ENCODE measurements at places on chromosomes 3 and 15.

GRCh38 chr3:32973982-32974381 is 22.5 kb downstream of the CCR4 start:
- DNase-seq, result no peak

GRCh38 chr3:102025606-102026270 is 176.4 kb downstream of the NFKBIZ start:
- no peak for DNase-seq

GRCh38 chr3:170240671-170241070 is 18.4 kb downstream of the PRKCI start:
- DNase-seq, result no peak

GRCh38 chr3:43858294-43858701 is 167.6 kb downstream of the ABHD5 start:
- no peak for DNase-seq

DNA sequence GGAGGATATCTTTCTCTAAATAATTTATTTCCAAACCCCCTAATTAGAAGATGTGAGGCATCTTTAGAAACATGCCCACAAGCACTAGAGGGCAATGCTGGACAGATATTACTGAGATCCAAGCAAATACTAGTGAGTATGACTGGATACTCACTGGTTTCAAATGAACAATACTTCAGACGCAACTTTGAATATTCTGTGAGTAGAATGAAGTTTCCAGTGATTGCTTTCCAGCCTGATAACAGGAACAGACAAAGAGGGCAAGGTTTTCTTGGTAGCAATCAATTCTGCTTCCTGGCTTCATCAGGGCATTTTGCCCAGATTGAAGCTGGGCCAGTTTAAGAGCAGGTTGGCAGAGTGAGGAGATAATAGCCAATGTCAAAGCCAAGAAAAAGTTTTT is 442.6 kb upstream of the PDZRN3 start:
- no peak for DNase-seq

- no peak for DNase-seq
Measured at GRCh38 chr3:183583331-183584245, 28.1 kb upstream of the KLHL6 start.

- DNase-seq, result no peak
Measured at GRCh38 chr3:3232251-3232650, 52.8 kb upstream of the CRBN start.

- no peak for DNase-seq
Measured at GRCh38 chr15:98002866-98003265, 42.4 kb downstream of the ARRDC4 start.

DNA sequence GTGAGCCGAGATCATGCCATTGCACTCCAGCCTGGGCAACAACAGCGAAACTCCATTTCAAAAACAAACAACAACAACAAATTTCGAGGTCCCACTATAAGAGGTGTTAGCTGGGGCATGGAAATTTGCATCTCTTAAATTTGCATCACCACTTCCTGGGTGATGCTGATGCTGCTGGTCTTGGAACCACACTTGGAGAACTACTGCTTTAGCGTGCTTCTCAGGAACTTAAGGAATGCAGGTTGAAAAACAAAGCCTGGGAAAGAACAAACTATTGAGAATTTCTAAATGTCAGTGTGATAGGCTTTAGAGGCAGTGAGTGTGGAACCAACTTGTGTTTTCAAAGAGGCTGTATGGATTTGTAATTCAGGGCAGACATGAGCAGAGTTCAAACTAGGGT is 858.4 kb upstream of the ARPP21 start:
- DNase-seq, result no peak

DNA sequence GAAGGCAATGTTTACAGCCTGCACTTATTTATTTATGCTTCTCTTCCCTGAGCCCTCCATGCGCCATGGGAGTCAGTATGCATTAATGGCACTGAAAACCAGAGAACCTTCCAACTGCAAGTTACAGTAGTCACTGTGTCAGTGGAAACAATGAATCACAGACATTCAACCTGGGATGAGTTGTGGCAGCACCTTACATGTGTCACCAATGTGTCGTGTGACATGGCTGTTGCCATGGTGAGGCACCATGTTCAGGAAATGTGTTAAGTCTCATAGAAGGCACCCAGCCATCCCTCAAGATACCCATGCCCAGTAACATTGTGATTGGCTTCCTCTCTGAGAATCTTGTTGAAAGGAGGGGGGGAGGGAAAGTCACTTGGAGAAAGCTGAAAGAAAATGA is 105.0 kb downstream of the FOXP1 start:
- no peak for DNase-seq

DNA sequence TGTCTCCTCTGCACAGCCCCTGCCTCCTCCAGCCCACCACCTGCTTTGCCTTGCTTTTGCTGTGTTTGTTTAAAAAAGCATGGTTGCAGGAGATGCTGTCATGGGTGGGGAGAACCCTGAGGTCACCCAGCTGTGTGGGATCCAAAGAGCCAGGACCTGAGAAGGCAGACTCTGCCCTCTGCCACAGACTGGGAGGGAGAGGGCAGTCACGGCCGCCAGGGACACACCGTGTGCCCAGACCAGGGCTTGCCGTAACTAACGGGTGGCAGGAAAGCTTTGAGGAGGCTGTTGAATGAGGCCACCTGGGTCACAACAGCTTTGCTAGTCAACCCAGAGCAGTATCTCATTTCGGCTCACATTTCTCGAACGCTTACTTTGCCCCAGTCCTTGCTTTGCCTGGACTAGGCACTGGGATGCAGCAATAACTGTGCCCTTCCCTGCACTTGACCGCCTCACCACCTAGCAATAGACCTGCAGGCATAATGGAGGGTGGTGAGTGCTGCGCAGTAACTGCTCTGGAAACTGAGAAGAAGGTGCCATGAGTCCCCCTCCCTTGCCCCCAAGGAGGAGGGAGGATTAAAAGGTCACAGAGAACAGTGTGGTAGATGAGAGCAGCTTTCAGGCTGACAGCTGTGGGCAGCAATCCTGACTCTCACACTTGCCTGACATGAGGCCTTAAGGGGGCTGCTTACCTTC is 55.0 kb upstream of the CTDSPL start:
- DNase-seq, result no peak

GRCh38 chr15:101027920-101028319 is 108.8 kb downstream of the LRRK1 start:
- DNase-seq, result no peak

GRCh38 chr3:188979669-188980310 is 192.0 kb upstream of the TPRG1 start:
- no peak for DNase-seq

DNA sequence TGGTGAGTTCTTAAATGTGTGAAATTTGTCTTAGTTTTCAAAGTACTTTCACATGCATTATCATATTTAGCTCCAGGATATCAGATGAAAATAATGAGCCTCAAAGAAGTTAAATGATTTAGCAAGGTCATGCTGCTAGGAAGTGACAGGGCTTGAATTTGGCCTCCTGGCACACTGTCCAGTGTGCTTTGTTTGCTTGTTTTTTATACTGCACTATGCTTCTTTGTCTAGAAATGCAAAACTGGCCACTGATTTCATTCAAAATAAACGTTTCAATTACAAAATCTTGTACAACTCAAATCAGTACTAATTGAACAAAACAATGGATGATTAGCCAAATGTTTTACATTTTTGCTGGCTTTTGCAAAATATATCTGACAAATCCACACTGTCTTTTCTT is 583.3 kb upstream of the CBLB start:
- DNase-seq, result no peak

DNA sequence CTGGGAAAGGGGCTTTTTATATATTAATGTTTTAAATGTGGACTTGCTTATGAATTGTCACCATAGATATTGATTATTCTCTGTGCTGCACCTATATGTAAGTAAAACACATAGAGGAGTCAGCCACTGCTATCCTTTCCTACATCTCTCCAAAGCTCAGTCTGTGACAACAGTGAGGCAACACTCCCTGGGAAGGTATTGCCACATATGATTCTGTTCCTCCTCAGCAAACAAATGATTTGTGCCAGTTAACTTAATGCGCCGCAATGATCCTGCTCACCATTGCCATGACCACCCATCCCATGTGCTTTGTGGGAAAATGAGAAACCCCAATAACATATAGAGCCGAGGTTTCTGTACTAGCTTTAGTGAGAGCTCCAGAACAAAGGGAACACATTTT is 75.1 kb upstream of the FBN1 start:
- DNase-seq, result no peak

DNA sequence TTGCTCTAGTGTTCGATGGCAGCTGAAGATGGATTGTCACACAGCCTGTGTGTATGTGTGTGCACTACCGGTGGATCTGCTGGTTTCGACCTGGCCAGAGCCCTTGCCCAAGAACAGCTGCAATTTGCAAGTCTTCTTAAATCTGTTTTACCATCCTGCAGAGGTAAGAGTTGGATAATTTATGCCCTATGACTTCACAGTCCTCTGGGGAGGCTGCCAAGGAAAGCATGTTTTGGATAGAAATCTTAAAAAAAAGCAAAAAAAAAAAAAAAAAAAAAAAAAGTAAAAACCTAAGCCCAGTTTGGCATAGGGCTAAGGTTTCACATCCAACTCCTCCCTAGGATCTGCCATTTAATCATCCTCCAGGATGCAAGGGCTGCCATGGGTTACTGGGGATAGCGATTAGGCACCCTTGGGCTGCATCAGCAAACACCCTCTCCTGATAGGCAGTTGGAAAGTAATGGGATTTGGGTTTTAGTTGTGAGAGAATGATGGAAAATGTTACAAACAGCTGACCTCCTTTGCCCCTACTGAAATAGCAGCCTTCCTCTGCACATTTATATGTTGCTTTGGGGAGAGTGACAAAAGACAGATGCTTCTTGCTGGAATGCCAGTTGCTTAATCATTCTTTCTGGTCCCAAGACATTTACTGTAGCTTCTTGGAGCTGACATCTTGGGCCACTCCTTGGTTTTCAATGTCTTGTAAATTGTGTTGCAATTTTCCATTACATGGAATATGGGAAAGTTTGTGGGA is 35.4 kb downstream of the CD200R1L start:
- DNase-seq, result no peak

GRCh38 chr3:137097386-137097785 is 139.6 kb downstream of the IL20RB start:
- DNase-seq, result no peak

- no peak for DNase-seq
Measured at GRCh38 chr3:190911382-190911781, 48.9 kb upstream of the GMNC start.

- no peak for DNase-seq
Measured at GRCh38 chr3:171813278-171813896, 3.1 kb upstream of the PLD1 start.

- no peak for DNase-seq
Measured at GRCh38 chr3:99765042-99765942, 52.4 kb upstream of the CMSS1 start.

DNA sequence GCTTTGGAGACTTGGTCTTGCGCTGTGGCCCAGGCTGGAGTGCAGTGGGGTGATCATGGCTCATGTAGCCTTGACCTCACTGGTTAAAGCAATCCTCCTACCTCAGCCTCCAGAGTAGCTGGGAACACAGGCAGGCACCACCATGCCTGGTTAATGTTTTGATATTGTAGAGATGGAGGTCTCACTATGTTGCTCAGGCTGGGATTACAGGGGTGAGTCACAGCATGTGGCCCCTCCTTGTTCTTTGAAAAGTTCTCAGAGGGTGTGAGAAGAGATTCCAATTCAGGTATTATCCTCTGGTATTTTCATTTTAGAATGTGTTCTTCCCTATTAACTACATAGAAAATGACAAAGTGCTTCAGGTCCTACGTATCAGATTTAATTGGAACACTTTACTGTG is 51.9 kb upstream of the RPL32 start:
- DNase-seq, result no peak

GRCh38 chr3:158368271-158368670 is 202.7 kb upstream of the MLF1 start:
- no peak for DNase-seq

- DNase-seq, result no peak
Measured at GRCh38 chr15:31349233-31350141, 22.9 kb downstream of the KLF13 start.

GRCh38 chr3:130946882-130947281 is 53.0 kb downstream of the ATP2C1 start:
- no peak for DNase-seq

All from hypothalamus (tissue), 51 donors.